Body of pancreas (tissue), 4 donors: ENCODE measurements at places on chromosomes 13 and 19. TPM values are rescaled to one million over a fixed set of nuclear protein-coding genes. Genes with fewer than 3 reads are reported as not detected.
A peak's percentile ranks its signal among the peaks of the same experiment; 100 is the strongest.

- no peaks in the 10 kb centered on the region for H3K27me3 ChIP-seq
- peak overlapping the region; percentile 78 for H3K4me3 ChIP-seq
- peaks cover 35% of the 10 kb centered on the region for H3K4me1 ChIP-seq
- H3K36me3 ChIP-seq = no peaks in the 10 kb centered on the region
- H3K27ac ChIP-seq = peak overlapping the region; percentile 100
Observed at GRCh38 chr19:13154241-13154778, 4.1 kb downstream of the IER2 start.

- no peaks in the 10 kb centered on the region for H3K4me1 ChIP-seq
- H3K4me3 ChIP-seq = no peak overlapping the region
- H3K27me3 ChIP-seq = no peaks in the 10 kb centered on the region
- DNase-seq = no peak
- no peak overlapping the region for H3K27ac ChIP-seq
Observed at GRCh38 chr19:40703029-40703755, 12.7 kb upstream of the NUMBL start.

- no peak overlapping the region for H3K27ac ChIP-seq
- H3K4me3 ChIP-seq = no peak overlapping the region
- H3K36me3 ChIP-seq = no peaks in the 10 kb centered on the region
- peaks cover 5% of the 10 kb centered on the region for H3K4me1 ChIP-seq
- DNase-seq = no peak
Observed at GRCh38 chr19:3783660-3784584, 2.3 kb downstream of the MATK start.

GRCh38 chr13:71005919-71006318 lies 861.1 kb downstream of the DACH1 start:
- no peak overlapping the region for H3K4me3 ChIP-seq
- no peak for DNase-seq
- H3K4me1 ChIP-seq = no peaks in the 10 kb centered on the region
- H3K36me3 ChIP-seq = no peaks in the 10 kb centered on the region

- H3K4me1 ChIP-seq = no peaks in the 10 kb centered on the region
- H3K27ac ChIP-seq = no peak overlapping the region
- H3K27me3 ChIP-seq = no peaks in the 10 kb centered on the region
- peak; percentile 60 for DNase-seq
Observed at GRCh38 chr13:23715762-23716235, 145.6 kb downstream of the TNFRSF19 start.

- H3K27me3 ChIP-seq = no peaks in the 10 kb centered on the region
- H3K36me3 ChIP-seq = peaks cover 4% of the 10 kb centered on the region
- no peak overlapping the region for H3K27ac ChIP-seq
Observed at GRCh38 chr19:16208064-16208759, 10.5 kb downstream of the AP1M1 start.

POLR2I gene
- 95.9 TPM for total RNA-seq

GRCh38 chr13:113840541-113841352 lies 23.1 kb downstream of the GAS6 start:
- no peak for DNase-seq
- H3K4me1 ChIP-seq = peaks cover 47% of the 10 kb centered on the region
- H3K36me3 ChIP-seq = no peaks in the 10 kb centered on the region
- H3K27me3 ChIP-seq = no peaks in the 10 kb centered on the region
- peak overlapping the region; percentile 81 for H3K27ac ChIP-seq

FFAR2 gene
- total RNA-seq = not detected

LPAR2 gene
- 20.8 TPM for total RNA-seq

PTPRS gene
- total RNA-seq = 139 TPM

CHAMP1 gene
- total RNA-seq = 5.9 TPM
